SJCRH30 (cell line): ENCODE measurements at places on chromosomes 12 and 14. TPM values are rescaled to one million over a fixed set of nuclear protein-coding genes. Genes with fewer than 3 reads are reported as not detected.

The CCDC177 gene
- 0.06 and 0.25 TPM in 2 replicates for total RNA-seq

The PIWIL1 gene
- not detected in 2 replicates for total RNA-seq

The TAS2R9 gene
- 0.15 and 0.16 TPM in 2 replicates for total RNA-seq

The TUBA1B gene
- total RNA-seq: 5,262 and 5,317 TPM in 2 replicates

The CCDC175 gene
- total RNA-seq: not detected in 2 replicates

The KRT2 gene
- total RNA-seq: not detected in 2 replicates

The FLVCR2 gene
- total RNA-seq: 2.8 and 3.4 TPM in 2 replicates

The ACOT4 gene
- 0.08 TPM in 1 of 2 replicates, not detected in the other for total RNA-seq

DNA sequence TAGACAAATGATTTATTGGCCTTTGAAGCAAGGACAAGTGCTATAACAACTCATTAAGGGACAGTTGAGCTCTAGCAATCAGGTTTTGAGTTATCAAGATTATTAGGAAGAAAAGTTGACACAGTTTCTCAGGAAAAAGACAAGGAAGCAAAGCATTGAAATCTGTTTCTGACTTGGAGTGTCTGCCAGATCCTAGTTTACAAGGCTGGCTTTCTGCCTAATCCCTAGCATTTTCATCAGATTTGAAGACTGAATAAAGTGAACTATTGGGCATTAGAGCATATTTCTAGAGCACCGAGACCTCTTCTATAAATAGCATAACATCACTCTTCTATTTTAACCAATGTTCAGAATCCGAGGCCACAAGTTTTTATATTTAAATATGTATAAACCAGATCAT is 7.0 kb downstream of the SYT1 start:
- no peak for DNase-seq

DNA sequence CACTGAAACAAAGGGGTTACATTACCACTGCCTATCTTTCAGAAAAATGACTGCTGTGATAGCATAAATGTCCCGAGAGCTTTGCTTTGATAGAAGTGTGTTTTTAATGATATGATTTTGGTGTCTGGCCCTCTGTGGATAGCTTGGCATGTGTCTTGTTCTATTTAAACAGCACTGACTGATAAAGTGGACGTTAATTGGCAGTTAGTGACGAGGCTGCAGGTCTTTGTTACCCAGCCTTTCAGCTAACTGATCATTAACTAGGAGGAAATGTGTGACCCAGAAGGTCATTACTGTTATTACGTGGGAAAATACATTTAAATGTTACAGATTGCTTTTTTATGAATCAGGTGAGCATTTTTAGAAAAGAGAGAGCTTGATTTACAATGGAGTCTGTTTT is 428.3 kb downstream of the DIO2 start:
- no peak for DNase-seq

DNA sequence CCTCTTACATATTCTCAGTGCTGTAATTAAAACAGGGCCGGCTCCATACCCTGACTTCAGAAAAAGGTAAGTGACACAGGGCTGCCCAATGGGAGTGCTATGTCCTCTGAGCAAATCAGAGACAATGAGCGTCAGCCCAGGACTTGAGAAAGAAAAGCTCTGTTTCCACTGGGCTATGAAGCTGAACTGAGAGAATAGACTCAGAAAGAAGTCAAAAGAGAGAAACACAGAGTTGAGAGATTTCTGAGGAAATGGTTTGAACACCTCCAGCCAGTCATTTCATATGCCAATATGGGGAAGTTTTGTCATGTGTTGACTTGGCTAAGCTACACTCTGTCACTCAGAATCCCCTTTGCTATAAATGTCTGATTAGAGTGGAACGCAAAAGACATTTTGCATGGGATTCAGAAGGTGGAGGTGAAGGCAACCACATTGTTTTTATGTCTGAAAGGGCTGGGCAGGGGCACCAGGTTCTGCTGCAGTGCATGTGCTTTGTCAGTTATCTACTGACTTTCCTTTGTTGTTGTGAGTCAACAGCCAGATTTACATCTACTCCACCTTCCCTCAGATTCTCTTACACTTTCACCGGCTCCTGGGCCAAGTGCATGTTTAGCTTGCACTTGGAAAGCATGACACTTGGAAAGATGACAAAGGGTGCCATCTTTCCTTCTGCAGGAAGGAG is 313.3 kb downstream of the DUSP6 start:
- no peak for DNase-seq

- DNase-seq: no peak
Observed at GRCh38 chr12:106130474-106131113, 8.2 kb downstream of the NUAK1 start.

DNA sequence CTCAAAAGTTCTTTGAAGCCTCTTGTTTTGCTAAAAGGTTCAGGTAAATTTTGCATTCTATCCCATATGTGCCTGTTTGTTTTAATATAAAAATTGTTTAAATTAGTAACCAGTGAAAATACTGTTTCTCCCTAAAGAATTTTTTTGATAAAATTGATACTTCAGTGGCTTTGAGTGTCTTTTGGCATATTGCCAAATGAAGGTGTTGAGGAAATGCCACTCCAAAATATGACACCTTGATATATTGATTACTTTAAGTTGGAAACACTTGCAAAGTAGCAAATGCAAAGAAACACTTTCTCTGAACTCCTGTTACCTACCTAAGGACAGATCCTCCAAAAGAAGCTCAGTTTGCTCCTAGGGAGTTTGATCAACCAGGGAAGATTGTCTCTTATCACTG is 8.4 kb downstream of the STYX start:
- DNase-seq: no peak

GRCh38 chr12:57543581-57543980 is 3.4 kb downstream of the DCTN2 start:
- DNase-seq: no peak

DNA sequence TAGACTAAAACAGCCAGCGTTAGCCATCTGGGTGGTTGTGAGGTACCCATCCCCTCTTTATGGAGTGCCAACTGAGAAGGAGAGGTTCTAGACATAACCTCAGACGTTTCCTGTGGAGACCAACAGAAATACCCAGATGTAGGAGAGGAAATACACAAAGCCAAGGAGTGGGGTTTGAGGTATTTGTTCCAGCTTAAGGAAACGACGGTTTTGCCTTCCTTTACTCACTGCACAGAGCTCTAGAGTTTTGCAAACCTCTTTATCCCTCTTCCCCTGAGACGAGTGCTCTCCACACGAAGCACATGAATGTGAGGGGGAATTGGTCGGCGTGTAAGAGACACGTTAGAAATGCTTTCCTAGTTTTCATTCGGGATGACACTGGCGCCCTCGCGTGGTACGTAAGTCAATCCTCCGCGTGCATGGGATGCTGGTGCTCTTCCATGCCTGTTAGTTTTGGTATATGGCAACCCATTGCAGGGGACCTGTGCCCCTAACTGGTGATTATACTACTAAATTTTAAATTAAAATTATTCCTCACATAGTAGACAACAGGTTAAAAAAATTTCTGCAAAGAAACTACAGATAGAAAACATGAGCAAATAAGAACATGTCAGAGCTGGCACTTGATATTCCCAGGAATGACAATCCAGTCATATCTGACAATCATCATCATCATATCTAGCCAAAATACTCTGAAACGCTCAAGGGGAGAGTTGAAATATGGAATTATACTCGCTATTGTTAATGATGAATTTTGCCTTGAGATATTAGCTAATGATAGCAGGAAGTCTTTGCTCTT is 121.7 kb downstream of the PPM1H start:
- DNase-seq: no peak

- DNase-seq: no peak
Observed at GRCh38 chr14:96486705-96487104, 15.5 kb upstream of the PAPOLA start.

GRCh38 chr14:83780321-83780720 is 1749.6 kb upstream of the FLRT2 start:
- no peak for DNase-seq

- DNase-seq: no peak
Observed at GRCh38 chr14:89317051-89317691, 99.9 kb downstream of the FOXN3 start.

- DNase-seq: no peak
Observed at GRCh38 chr12:8036346-8036745, 3.8 kb downstream of the FOXJ2 start.

GRCh38 chr14:90755661-90756304 is 60.4 kb downstream of the TTC7B start:
- no peak for DNase-seq

GRCh38 chr14:105012171-105012985 is 8.5 kb downstream of the CDCA4 start:
- no peak for DNase-seq

DNA sequence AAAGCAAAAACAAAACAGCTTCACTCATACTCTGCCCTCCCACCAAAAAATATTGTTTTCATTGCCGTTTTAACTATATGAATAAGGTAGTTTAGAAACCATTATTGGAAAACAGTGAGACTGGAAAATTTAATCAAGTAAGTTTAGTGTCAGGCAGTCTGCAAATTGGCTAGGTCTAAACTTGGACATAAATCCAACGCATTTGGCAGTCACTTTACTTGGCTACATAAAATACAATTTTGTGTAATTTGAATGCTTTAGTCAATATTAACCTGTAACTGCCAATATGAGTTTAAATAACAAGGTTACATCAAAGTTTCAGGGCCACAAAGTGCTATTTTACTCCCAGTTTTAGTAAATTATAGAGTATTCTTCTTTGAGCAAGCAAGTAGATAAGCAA is 202.3 kb upstream of the SLC38A2 start:
- no peak for DNase-seq

DNA sequence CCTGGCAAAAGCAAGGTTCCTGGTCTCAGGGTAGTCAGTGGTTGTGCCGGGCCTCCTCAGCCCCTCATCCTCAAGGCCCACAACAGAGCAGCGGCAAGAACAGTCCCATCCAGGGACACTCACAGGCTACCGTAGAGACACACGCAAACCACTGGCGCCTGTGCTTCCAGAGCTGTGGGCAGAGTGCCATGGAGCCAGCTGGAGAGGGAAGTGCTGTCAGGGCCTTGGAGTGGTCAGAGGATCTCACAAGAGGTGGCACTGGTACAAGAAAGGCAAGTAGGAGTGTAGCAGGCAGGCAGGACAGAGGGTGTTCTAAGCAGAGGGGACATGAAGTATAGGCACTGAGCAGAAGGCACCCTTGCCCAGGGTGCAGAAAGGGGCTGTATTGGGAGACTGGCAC is 34.6 kb downstream of the ANKRD9 start:
- DNase-seq: no peak

DNA sequence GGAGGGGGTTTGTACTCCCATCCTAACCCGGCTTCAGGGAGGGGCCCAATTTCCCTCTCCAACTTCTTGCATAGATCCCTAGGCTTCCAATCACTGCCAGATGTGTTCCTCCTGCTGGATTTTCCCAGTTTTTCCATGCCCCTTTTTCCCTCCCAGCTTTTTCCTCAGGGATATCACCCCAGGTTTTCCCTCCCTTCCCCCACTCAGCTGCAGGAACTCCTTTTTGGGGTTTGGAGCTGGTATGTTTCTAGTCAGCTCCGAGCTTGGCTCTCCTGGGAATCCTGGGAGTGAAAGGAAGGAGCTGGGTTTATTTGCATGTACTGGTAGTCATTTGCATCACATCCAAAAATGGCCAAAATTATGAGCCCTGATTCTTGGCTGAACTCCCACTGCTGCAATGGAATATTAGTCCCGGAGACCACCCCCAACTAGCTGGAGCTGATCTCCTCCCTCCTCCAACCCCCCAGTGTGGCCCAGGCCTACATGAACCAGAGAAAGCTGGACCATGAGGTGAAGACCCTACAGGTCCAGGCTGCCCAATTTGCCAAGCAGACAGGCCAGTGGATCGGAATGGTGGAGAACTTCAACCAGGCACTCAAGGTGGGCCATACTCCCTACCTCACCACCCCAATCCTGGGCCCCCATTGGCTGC is 1.4 kb upstream of the RDH5 start:
- no peak for DNase-seq

GRCh38 chr14:100289916-100290606 is 16.2 kb downstream of the SLC25A29 start:
- no peak for DNase-seq

DNA sequence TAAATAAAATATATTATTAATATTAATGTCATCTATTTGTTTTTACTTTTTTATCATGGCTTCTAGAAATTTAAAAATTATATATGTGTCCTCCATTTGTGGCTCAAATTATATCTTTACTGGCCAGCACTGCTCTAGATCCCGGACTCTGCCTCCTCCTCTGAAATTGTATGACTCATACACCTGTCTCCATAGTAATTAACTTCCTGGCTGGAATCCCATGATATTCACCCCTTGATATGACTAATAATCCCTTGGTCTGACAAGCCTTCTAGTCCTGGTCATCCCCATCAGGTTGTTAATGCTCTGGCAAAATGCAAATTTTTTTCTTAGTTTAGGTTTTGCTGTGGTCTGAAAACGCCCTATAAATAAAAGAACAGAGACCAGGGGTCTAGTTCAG is 116.2 kb downstream of the BMP4 start:
- peak; percentile 53 for DNase-seq

DNA sequence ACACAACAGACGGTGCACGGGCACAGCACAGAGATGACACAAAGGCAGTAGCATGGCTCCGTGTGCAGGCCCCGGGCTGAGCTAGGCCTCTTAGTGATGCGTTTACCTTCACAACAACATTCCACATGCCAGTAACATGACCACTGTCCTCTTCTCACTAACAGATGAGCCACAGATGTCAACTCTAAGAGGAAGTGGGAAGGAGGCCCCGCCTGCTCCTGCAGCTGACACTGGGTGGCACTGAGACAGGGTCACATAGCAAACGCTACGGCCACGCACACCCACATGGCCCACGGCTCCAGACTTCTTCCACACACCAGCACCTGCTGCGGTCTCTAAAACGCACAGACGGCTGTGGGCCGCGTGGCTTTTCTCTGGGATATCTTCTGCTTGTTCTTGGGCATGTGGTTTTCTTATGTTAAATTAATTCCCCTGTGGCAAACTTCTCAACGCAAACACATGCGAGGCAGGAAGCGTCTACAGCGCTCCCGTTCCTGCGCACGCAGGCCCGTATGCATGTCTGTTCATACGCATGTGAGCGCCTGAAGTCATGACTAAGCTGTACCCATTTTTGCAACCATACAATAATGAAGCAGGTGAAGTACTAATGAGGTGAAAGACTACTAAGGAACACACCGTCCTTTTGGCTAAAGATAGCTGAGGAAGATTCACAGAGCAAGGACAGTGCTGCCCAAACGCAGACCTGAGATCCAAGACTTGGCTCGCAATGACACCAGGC is 26.8 kb downstream of the AMN start:
- no peak for DNase-seq
